A549 treated with GW870086 at 1 μM for 4 hours (cell line): ENCODE measurements at places on chromosomes 7 and 10. TPM values are rescaled to one million over a fixed set of nuclear protein-coding genes. Genes with fewer than 3 reads are reported as not detected.

HKDC1 gene
- total RNA-seq, result 10.1 to 16.1 TPM (median 11.6 TPM) in 5 replicates

CTAGE6 gene
- total RNA-seq, result not detected in 5 replicates

CACNA2D1 gene
- total RNA-seq, result 4.4 to 10.4 TPM (median 7.6 TPM) in 5 replicates

ACTR3C gene
- 0.36 TPM in 1 of 5 replicates, not detected in the others for total RNA-seq

NODAL gene
- not detected in 5 replicates for total RNA-seq

VGF gene
- total RNA-seq, result 12.8 to 27.7 TPM (median 17.7 TPM) in 5 replicates

TMEM236 gene
- total RNA-seq, result 0.02 to 0.05 TPM (median 0.05 TPM) in 4 of 5 replicates, not detected in the other

CSGALNACT2 gene
- total RNA-seq, result 9.1 to 14.8 TPM (median 13.1 TPM) in 5 replicates

FOXP2 gene
- not detected in 5 replicates for total RNA-seq

PKD2L1 gene
- 0.06 to 0.39 TPM (median 0.08 TPM) in 4 of 5 replicates, not detected in the other for total RNA-seq

CLEC5A gene
- total RNA-seq, result not detected in 5 replicates

SPDYE1 gene
- not detected in 5 replicates for total RNA-seq

AKR1C8 gene
- 0.14 to 0.31 TPM (median 0.17 TPM) in 4 of 5 replicates, not detected in the other for total RNA-seq

CALML3 gene
- not detected in 5 replicates for total RNA-seq

OR2A1 gene
- not detected in 5 replicates for total RNA-seq

SLC29A3 gene
- 22.5 to 24.6 TPM (median 24.1 TPM) in 5 replicates for total RNA-seq

BICC1 gene
- total RNA-seq, result 13.4 to 19.4 TPM (median 18.3 TPM) in 5 replicates

KCNK18 gene
- not detected in 5 replicates for total RNA-seq

WAPL gene
- 14.9 to 16.6 TPM (median 15.9 TPM) in 5 replicates for total RNA-seq

CLDN3 gene
- total RNA-seq, result 2.1 to 5.3 TPM (median 3.0 TPM) in 5 replicates

SUN3 gene
- total RNA-seq, result not detected in 5 replicates

PAX4 gene
- total RNA-seq, result not detected in 5 replicates

PLEKHS1 gene
- 0.03 TPM in 3 of 5 replicates, not detected in the others for total RNA-seq

PIP gene
- 0.27 to 0.30 TPM in 2 of 5 replicates, not detected in the others for total RNA-seq

TAS2R3 gene
- 0.14 TPM in 1 of 5 replicates, not detected in the others for total RNA-seq

NKX6-2 gene
- 0.08 to 0.62 TPM (median 0.35 TPM) in 5 replicates for total RNA-seq

CRHR2 gene
- 0.05 to 0.07 TPM in 2 of 5 replicates, not detected in the others for total RNA-seq

ZNF12 gene
- total RNA-seq, result 9.6 to 13.7 TPM (median 11.5 TPM) in 5 replicates

LIPK gene
- not detected in 5 replicates for total RNA-seq

ZPBP gene
- total RNA-seq, result not detected in 5 replicates

C10orf53 gene
- total RNA-seq, result not detected in 5 replicates

SPDYE16 gene
- total RNA-seq, result not detected in 5 replicates

PNLIPRP3 gene
- total RNA-seq, result not detected in 5 replicates

HNRNPF gene
- total RNA-seq, result 305 to 356 TPM (median 349 TPM) in 5 replicates

TET1 gene
- total RNA-seq, result 0.27 to 0.72 TPM (median 0.58 TPM) in 5 replicates
